Mucosa of gallbladder (tissue), 1 donor: ENCODE measurements at places on chromosomes 4 and X. TPM values are rescaled to one million over a fixed set of nuclear protein-coding genes. Genes with fewer than 3 reads are reported as not detected.

DNA sequence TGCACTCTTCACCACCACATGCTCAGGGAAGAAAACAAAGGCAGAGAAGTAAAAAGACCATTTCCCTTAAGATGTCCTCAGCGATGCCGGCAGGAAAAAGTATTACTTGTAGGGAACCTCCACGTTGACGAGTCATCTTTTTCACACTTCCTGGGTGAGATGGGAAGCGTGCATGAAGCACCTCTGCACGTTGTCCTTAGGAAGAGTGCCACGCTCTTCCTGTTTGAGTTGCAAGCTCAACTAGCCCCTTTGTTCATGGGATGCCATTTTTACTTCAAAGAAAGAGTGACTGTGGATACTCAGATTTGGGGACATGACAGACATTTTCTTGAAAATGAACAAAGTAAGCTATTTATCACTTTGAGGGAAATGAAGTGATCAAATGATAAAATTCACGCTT is 33.8 kb downstream of the DCTD start:
- DNase-seq, result no peak

DNA sequence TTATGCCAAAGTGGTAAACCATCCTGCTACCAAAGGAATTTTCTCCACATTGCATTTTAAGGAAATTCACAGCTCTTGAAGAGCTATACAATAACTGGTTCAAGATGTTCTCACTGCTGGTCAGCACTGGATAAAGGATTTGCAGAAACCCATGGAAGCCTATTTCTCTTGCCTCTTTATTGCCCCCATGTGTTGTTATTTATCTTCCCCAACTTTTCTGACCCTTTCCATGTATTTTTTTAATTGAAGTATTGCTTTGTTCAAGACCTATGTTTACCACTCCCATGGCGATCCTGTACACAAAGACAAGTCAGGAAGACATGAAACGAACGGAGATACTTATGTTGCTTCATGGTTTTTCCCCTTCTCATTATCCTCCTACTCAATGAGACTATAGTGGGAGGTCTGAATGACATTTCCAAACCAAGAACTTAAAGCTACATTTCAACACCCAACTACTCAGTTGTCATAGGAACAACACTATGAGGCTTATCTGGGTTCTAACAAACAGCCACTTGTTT is 566.4 kb upstream of the DIPK2B start:
- no peak for DNase-seq

GRCh38 chrX:47633689-47634590 is 4.2 kb upstream of the CFP start:
- no peak for DNase-seq

- no peak for DNase-seq
Observed at GRCh38 chr4:25252230-25253070, 18.6 kb downstream of the PI4K2B start.

GRCh38 chr4:104015680-104016079 is 295.9 kb upstream of the TACR3 start:
- DNase-seq, result no peak

DNA sequence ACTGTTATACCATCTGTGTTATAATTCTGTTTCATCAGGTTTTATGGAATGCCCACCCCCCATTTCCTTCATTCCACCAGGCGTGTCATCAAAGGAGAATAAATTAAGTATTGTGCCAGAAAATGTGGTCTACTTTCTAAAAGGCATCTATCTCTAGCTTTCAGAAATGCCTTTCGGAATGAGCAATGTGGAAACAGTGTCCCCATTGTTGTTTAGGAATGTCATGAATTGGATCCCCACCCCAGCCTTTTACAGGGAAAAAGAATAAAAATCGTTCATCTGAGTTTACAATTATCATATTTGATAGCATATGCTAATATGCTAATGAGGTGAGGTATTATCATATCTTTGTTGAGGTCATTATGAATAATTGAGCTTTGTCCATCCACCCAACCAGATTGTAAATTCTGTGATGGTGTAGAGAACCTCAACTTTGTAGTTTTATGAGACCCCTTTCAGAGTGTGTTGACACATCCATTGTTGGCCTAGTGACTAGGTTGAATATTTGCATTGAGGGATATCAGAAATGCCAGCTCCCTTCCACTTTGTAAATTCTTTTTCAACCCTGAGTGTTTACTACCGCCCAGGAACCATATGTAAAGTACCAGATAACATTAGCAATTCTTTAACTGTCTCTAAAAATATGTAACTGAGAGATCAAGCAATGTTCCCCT is 56.2 kb upstream of the CCDC160 start:
- DNase-seq, result no peak

DNA sequence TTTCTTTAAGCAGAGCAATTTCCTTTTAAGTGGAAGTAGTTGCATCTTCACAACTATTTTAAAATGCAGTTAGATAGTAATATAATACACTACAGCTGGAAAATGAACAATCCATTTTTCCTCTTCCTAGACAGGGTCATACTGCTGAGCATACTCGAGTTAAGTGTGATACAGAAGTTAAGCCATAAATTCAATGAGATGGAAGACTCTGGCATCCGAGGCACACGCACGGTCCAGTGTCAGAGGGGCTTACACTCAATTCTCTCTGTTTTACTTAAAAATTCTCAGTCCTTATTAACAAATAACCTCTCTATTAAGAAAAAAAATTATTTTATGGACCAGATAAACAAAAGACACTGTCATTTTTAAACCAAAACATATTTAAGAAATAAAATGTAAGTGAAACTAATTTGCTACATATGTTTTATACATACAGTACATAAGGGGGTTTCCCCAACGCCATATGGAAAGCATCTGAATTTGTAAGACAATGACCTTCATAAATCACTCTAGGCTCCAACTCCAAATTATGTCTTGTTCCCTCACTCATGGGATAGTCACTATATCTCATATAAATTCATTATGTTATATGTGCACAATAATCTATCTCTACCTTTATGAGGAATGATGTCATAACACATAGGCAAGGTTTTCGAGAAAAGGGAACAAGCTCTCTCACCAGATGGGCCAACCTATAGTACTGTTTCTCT is 315.3 kb downstream of the PAPSS1 start:
- DNase-seq, result no peak

DNA sequence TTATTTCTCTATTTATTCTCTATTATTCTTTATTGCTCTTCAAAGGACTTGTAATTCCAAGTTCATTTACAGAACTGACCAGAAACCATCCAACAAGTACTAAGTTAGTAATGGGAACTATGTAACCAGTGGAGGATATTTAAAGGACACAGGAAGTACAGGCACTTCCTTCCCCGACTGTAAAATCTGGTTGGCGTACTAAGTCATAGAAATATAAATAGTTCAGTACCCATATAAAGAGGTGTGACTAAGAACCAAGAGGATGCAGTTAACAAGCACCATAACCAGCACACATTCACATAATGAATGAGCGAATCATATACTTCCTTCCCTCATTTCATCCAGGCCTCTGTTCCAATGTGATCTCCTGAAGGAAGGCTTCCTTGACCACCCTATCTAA is 3.6 kb upstream of the EIF4E start:
- no peak for DNase-seq

- DNase-seq, result no peak
Observed at GRCh38 chrX:11908371-11908770, 150.3 kb downstream of the MSL3 start.

DNA sequence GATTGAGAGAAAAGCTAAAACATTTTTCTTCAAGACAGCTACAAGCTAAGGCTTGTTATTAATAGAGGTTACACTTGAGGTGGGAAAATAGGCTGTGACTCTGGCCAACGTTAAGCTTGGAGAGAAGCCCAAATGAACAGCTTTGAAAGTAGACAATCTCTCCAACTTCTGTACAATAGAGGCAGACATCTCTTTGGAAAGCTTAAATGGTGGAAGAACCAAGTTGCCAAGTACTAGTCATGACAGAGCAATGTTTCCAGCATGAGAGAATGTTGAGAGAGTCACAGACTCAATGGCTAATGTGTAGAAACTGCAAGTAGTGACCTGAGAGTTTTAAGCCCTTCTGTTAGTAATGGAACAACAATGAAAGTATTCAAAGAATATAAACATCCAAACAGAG is 298.1 kb downstream of the INPP4B start:
- DNase-seq, result no peak

DNA sequence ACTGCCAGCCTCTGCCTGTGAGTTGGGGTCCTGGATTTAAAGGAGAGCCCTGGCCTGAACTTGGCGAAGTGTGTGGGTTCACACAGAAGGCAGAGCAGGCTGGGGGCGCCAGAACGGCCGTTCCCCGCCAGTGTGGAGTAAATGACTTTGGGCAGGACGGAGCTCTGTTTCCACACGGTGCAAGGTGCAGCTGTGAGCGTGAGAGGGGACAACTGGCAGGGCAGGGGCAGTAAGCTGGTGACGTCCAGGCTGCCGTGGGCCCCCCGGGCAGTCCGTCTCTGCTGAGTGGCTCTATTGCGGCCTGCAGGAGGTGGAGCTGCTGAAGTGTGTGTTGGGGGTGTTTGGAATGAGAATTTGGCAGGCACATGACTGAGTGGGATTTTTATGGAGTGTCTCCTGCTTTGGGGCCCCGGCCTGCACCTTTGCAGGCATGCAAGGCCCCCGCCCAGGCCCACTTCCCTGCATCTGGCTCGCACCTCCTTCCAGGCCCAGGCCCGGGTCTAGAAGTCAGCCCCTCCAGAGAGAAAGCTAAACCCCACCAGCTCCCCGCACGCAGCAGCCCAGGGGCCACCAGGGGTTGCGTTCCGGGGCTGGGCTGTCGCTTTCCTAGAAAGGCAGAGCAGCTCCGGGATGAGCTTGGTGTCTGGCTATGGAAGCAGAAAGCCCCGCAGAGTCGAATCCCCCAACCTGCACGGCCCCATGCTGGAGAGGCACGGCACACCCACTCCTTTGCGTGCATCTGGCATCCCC is 62.2 kb upstream of the GRPEL1 start:
- no peak for DNase-seq

GRCh38 chrX:106201502-106202178 is 33.5 kb downstream of the PWWP3B start:
- no peak for DNase-seq

- peak; percentile 29 for DNase-seq
Observed at GRCh38 chr4:7043284-7044136, at the start of gene TADA2B. Gene TADA2B (plus strand): TSS chr4:7043372. CDS start chr4:7043580, 208 bp downstream.

- no peak for DNase-seq
Observed at GRCh38 chrX:110825972-110826371, 30.4 kb upstream of the CHRDL1 start.

The CT45A10 gene
- not detected for total RNA-seq

The MAGED4B gene
- 47.9 TPM for total RNA-seq

The BEX1 gene
- 3.8 TPM for total RNA-seq

The HELQ gene
- 15.9 TPM for total RNA-seq

The MAB21L2 gene
- 2.0 TPM for total RNA-seq

The SLC6A14 gene
- total RNA-seq, result 0.12 TPM
